Left lung (tissue), 14 donors: ENCODE measurements at places on chromosomes 7 and 10. TPM values are rescaled to one million over a fixed set of nuclear protein-coding genes. Genes with fewer than 3 reads are reported as not detected.

EMX2 gene
- not detected for total RNA-seq

GPR85 gene
- 1.4 TPM for total RNA-seq

MRLN gene
- total RNA-seq: not detected

EN2 gene
- total RNA-seq: not detected

CUTC gene
- total RNA-seq: 12.3 TPM

AKR1C2 gene
- total RNA-seq: 12.0 TPM

OR2A1 gene
- total RNA-seq: not detected
